NCI-H82 (cell line): ENCODE measurements at places on chromosomes 7 and 10.

DNA sequence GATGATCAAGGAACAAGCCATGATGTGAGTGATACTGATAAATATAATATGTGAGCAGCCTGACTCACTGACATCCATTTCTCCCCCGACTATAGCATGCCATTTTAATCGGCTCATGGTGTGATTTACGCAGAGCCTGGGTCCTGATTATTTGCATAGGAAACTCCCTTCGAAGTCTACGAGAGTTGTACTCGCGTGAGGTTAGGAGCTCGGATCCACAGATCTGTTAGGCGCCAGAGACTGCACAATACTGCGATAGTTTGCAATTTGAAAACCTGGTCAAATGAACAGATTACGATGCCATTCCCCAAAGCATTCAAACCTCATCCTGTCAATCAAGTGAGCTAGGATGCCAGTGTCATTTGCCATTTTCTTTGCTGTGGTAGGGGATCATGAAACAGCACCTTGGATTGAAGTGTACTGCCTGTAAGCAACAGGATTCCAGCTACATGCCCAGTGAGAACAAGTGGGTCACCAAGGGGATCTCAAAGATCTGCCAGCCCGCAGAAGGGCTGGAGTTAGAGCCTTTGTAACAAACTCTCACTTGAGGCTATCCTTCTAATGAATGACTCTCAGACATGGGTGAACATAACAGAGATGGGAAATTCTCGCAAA, 158.3 kb downstream of the FRMD4A start:
- DNase-seq: peak; percentile 77

DNA sequence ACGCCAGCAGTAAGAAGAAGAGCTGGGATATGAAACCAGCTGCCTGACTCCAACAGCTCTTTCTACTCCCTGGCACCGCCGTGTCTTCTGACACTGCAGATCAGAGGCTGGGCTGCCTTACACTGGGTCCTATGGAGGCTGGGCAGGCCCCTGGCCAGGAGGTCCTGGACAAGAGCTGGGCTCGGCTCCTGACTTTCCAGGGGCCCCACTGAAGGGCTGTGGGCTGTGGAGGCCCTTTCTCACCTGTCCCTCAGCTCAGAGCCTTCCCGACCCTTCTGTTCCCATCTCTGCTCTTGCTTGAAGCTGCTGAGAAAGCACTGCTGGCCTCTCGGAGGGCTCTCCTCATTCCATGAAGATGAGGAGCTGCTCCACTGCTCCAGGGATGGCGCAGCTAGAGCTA, 85.9 kb upstream of the UNC5B start:
- no peak for DNase-seq

GRCh38 chr7:131681961-131682360, 125.5 kb upstream of the PODXL start:
- no peak for DNase-seq

GRCh38 chr7:41689815-41690214, 13.1 kb downstream of the INHBA start:
- no peak for DNase-seq

DNA sequence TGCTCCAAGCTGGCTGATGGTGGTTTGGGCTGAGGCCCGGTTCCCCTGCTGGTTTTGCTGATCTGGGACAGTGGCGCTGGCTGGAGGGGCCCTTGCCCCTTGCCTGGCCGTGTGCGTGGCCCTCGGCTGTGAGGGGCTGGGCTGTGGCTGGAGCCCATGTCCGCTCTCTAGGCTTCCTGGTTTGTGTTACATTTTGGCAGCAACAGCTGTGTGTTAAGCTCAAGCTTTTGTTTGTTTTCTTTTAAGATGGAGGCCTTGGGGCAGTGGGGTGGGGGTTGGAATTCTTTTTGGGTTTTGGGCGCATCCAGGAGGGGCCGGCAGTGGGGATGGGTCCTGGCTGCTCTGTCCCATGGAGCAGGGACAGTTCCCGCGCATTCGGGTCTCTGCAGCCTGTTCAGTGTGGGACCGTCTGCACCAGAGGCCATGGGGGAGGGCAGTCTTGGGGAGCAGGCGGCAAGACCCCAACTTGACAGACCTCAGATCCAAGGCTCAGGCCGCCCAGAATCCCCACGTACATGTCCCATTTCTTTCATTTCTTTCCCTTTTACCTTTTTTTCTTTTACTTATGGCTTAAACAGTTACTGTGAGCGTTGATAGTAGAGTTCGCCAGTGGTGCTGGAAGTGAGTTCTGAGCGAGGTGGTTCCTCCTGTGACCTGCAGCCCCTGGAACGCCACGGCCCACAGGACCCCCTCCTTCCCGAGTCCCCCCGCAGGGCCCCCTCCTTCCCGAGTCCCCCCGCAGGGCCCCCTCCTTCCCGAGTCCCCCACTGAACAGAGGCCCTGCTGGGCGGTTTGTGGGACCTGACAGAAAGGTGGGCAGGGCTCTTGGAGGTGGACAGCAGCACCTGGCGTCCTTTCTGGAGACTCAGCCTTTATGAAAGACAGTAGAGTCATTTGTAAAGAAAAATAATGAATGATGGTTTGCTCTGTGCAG, 75.3 kb downstream of the INPP5A start:
- DNase-seq: no peak

DNA sequence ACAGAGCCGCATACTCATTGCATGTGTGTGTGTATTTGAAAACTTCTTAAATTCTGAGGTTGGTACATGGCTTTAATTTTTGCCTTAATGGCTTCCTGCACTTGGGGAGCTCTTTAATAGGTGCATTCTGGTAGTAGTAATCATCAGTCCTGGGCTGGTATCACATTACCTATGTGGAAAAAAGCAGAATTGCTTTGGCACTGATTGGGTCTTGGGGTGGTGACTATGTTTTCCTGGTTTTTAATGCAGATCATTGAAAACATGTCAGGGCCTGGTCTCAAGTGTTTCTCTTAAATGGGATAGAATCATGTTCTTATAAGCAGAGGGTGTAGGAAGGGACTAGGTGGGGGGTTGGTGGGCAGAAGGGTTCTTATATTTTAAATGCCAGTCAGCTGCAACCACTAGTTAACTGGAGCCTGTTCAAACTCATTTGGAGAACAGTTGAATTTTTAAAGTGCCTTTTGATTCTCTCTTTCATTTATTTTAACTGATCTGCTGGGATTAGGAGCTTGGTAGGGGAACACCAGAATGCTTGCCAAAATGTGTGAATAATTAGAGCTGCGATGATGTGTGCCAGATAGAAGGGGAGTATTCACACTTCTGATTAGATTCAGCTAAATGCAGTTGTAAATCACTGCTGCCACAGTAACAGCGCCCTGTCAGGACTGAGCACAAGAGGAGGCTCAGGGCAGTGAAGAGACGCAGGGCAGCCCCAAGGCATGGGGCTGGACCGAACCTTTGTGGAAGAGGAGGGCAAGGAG, 633.5 kb upstream of the GALNT17 start:
- DNase-seq: no peak

DNA sequence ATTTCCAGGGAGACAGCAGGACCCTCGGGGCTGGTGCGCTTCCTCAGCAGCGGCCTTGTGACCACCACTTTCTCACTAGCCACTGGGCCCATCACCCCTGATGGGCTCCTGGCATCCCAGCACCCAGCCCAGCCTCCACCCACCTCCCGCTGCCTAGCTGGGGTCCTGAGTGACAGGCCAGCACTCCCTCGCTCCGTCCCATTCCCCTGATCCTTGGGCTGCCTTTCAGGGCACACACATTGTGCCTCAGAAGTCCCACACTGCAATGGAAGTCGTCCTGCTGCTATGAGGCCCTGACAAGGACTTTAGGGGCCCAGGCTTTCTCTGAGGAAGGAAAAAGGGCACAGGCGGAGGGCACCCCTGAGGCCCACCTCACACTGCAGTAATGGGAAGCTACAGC, 12.4 kb downstream of the CAMK2B start:
- no peak for DNase-seq

DNA sequence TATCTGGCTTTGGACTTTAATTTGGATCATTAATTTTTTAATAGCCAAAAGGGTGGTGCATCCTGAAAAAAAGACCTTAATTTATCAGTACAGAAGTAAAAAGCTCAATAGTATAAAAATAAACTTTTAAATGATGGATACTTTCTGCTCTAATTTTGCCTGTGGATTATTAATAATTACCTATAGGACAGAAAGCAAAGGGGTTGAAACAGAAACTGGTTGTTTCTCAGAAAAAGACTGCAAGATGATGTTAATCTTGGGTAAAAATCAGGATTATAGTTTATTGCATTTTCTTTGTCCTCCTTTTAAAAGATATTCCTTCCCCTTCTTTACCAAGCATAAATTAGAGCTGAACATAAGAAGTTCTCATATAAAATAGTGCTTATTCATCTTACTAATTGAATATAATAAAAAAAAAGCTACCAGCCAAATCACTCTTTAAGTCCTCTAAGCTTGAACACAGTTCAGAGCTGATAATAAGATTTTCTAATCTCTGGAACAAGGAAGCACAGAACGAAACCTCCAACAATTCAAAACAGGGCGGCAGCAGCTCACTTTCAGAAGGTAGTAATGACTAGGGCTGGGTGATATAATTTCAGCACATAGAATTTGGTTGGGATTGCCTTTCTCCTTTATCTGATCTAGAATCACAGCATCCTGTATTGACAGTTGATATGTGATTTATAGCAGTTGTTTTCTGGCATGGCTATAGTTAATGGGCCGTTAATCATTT, 8.1 kb upstream of the GPR85 start:
- peak; percentile 78 for DNase-seq

DNA sequence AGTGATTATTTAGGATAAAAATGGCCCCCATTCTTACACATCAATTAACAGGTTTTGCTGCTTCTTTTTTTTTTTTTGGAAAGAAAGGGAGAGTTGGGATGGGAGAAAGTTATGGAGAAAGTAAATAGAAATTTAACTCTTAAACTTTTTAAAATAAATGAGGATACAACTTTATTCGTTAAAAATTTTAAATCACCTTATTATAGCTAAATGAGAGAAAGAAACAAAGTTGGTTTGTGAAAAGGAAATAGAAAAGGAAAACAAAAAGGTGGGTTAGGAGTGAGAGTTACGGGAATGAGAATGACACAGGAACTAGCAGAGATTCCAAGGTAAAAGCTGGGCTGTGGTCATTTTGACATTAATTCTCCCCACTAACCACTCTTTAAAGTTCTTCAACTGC, 34.9 kb downstream of the LMOD2 start:
- no peak for DNase-seq

DNA sequence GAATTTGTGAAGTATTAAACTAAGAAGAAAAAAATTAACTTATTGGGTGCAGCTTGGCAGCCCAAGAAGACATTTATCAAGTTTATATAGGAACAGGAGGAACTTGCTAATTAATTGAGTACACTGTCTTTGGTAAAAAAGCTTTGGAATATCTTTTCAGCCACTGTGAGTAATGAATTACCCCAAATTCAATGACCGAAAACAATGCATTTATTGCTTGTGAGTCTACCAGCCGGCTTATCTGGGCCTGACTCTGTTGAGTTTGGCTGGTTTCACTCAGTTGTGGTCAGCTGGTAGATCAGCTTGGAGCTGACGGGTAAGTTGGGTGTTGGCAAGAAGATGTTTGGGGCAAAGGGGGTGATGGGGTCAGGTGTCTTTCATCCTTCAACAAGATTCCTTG, 11.6 kb downstream of the GNG11 start:
- DNase-seq: no peak

GRCh38 chr10:96279191-96279641, 7.8 kb upstream of the BLNK start:
- DNase-seq: no peak

DNA sequence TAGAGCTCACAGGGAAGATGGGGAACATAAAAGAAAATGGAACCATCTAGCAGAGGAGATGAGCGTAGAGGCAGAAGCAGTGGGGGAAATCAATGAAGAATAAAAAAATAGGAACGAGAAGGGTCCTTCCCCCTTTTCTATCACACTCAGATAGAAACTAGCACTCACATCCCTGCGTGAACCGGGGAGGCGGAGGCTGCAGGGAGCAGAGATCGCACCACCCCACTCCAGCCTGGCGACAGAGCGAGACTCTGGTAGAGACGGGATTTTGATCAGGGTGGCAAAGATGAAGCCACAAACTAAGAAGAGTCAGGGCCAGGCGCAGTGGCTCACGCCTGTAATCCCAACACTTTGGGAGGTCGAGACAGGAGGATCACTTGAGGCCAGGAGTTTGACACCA, 64.7 kb upstream of the ECHDC3 start:
- DNase-seq: no peak

DNA sequence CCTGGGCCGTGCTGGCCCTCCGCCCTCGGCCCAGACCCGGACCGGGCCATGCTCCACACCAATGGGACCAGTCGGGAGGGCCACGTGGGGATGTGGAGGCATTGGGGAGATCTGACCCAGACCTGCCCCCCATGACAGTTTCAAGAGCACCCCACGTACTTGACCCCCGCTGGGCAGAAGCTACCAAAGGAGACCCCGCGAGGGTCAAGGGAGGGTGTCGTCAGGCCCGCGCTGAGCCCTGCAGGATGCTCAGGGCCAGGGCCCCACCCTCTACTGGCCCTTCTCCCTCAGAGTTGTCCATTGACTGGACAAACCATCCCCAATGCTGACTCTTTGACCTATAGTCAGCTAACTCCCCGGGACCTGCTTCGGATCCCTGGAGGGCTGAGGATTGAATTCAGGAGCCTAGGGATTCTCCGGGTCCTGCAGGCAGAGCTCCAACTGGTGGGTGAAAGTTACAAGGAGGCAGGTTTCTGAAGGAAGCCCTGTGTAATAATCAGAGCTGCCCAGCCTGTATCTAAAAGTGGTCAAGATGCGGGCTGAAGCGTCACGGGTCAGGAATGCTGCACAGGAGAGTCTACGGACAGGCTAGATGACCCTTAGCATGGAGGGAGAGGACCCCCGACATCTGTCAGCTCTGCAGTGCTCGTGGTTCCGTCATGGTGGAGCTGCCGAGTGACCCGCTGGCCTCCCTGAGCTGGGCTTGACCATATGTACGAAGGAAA, 498 bp upstream of the CALHM2 start:
- DNase-seq: no peak

- DNase-seq: no peak
Measured at GRCh38 chr10:8113616-8114015, 59.1 kb downstream of the GATA3 start.

GRCh38 chr10:73529089-73529832, 33.4 kb upstream of the PPP3CB start:
- DNase-seq: peak; percentile 84
